ENCODE measurements at places on chromosomes 1 and 21.

GRCh38 chr21:14675774-14676530, 129.8 kb upstream of the SAMSN1 start:
- no peak for DNase-seq

GRCh38 chr21:27713154-27714109, 746.5 kb upstream of the ADAMTS5 start:
- no peak for DNase-seq

DNA sequence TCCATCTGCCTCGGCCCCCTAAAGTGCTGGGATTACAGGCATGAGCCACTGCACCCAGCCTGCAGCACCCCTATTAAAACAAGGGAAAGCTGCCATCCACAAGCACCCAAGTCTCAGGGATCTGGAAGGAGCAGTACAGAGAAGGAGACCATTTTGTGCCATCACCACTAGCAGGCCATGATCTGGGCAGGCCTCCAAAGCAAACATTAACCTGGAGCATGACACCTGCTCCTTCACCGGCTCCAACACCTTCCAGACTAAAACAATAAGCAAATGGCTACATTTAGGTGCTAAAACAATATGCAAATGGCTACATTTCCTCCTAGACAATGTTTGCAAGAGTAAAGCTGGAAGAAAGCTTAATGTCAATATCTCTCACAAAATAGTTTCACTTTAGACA, 16.7 kb downstream of the MEAF6 start:
- no peak for DNase-seq

- DNase-seq = no peak
These were observed 343.2 kb downstream of the OLFM3 start for GRCh38 chr1:101653482-101653946.

- DNase-seq = no peak
These were observed 44.6 kb upstream of the GRIK3 start for GRCh38 chr1:37078866-37079265.

- DNase-seq = no peak
These were observed 26.7 kb upstream of the LDLRAP1 start for GRCh38 chr1:25516686-25517085.

- DNase-seq = no peak
These were observed 25.6 kb downstream of the CDC42 start for GRCh38 chr1:22078133-22078532.

DNA sequence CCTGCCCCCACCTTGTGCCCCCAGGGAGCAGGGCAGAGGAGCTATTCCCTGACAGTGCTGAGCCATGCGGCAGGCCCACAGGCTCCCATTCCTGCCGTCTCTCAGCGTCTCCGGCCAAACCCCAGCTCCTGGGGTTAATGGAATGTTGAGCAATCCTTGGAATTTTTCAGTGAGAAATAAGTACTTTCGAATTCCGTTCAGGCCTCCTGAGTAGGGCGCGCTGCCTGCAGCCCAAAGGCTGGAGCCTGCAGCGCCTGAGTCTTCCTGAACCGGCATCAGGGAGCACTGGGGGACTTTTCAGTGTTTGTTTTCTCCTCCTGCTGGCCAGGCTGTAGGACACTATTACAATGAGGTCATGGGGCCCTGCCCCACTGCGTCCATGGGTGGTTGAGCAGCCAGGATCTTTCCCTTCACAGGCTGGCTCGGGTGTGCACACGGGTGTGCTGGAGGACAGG, 33.3 kb upstream of the CSF1 start:
- DNase-seq = peak; percentile 37

DNA sequence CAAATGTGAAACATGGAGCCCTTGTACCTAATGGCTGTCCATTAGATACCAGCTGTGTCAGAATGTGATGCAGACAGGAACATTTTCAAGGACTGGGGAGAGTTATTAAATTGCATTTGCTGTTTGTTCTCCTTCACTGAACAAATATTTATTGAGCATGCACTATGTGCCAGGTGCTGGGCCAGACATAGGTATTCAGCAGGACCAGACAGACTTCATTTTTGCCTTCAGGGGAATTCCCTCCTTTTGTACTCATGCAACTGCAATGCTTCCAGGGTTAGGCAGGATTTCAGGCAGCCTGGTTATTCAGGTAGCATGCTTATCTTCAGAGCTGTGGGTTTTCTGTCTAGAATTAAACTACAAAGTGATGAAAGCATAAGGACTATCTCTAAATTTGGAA, 64.2 kb upstream of the SMYD2 start:
- no peak for DNase-seq

DNA sequence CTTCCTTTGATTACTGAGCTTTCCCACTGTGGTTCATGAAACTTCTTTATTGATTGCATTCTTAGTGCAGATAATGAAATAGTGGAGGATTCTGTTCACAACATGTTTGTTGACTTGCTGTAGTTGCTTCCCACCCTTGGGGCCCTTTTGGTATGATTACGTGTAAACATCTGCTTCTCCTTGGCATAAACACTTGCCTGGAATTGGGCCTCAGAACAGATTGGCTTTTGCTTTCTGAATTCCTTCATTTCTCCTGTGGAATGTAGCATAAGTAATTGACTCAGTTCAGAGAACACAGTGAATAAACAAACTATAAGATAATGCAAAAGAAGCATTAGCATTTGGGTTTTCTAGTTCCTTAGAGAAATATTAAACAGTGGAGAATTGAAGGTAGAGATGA, 59.5 kb upstream of the LAMC2 start:
- DNase-seq = no peak

DNA sequence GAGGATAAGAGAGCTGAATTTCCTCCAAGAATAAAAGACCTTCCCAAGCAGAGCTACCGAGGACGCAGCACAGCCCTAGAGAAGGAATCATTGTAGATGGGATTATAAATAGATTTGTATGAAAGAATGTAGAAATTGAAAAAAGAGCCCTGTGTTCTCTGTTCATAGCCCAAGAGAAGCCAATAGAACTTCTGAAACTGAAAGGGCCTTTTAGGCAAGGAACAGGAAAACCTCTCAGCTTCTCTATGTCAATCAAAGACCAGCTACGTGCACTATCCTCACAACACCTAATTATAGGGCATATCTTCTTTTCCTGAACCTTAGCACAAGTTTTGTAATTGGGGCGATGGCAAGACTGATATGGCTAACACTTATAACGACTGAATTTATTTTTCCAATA, 192.4 kb upstream of the RNPC3 start:
- no peak for DNase-seq

DNA sequence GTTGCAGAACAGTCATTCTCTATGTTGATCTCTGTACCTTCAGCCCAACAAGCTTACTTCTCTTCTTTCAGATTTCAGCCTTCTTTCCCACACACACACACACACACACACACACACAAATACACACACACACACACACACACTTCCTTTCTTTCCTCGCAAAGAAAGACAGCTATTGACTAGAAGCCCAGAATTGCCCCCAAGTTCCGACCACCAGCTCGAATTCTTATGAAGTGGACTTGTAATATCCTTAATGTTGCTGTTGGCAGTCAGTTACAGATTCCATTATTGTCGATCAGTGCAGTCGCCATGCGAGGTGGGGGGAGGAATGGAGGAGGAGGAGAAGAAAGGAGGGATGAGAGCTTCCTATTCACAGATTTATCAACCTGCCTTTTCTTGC, 125.5 kb downstream of the CLEC20A start:
- no peak for DNase-seq

DNA sequence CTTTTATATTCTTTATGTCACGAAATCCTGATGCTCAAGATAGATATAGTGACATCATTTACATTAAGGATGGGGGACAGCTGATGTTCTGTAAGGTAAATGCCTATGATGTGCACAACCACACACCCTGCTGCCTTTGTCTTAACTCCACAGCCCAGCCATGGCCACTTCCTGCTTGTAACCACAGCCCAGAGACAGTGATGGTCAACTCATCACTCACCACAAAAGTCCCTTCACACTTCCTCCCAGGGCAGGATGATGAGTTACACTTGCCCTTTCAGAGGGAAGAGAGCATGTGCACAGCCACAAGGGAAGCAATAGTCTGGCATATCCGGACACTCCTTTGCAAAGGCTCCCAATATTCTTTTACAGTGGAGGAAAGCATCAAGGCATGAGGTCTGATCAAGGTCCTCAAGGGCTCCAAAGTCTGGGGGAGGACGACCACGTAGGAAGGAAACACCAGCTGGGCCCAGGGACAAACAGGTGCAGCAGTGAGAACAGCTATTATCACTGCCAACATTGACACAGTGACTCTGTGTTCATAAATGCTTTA, 53.8 kb downstream of the PLPP3 start:
- DNase-seq = no peak

DNA sequence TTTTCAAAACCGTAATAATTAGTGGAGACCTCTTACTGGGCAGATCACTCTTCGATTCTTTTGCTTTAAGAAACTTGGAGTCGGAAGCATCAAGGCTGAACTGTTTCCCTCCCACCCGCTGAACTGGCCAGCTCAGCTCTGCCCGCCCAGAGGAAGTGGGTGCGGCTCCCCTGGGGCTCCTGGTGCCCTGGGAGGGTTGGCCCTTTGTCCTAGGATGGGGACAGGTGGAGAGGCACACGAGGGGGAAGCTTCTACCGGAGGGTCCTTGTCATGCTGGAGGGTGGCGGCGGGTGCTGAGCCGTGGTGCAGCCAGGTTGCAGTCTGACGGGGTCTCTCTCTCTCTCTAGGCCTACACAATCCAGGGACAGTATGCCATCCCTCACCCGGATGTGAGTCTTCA, 64.3 kb upstream of the COL6A1 start:
- no peak for DNase-seq

- no peak for DNase-seq
These were observed 267.0 kb downstream of the KCTD3 start for GRCh38 chr1:215833941-215834729.

GRCh38 chr1:9180111-9180819, 51.4 kb upstream of the GPR157 start:
- DNase-seq = no peak

- no peak for DNase-seq
These were observed 8.0 kb upstream of the FTCD start for GRCh38 chr21:46163380-46163779.

- no peak for DNase-seq
These were observed 118.7 kb upstream of the RRP15 start for GRCh38 chr1:218166268-218166945.

DNA sequence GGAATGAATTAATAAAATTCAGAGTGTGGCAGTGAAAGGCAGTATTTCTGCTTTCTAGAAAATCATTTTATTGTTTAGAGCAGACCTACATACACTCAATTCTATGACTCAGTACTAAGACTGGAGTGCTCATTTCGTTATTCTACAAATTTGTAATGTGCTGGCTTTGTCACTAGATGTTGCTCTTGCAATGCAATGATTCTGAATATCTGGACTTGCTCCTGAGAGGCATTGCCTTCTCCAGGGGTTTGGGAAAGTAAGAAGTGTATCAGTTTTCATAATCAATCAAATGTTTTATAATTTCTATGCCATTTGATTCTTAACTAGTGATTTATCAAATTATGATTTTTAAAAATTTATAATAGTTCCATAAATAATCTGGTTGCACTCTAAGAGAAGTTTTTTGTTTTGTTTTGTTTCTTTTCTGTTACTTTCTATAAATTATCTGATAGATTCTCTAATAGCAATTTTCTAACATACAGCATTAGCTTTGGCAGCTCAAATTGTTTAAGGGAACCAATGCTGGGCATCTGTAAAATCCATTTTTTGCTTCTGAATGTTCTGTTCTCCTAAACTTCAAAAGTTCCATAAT, 280.5 kb upstream of the SGIP1 start:
- no peak for DNase-seq

- no peak for DNase-seq
These were observed 208.8 kb downstream of the KIF26B start for GRCh38 chr1:245363461-245364200.

DNA sequence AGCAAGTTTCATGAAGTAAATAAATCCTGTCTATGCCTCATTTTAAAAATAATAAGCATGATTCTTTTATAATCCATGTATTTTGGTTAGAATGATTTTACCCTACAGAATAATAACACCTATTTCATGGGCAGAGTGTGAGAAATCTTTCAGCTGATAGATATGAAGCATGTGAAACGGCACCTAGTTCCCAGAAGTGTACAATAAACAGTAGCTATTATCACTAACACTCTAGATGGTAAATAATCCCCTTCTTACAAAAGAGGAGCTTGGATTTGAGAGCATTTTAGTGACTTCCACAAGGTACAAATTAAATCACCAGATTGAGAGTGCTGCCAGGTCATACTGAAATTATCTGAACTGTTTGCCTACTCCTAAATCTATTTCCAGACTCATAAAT, 95.3 kb upstream of the NRIP1 start:
- DNase-seq = no peak

- DNase-seq = no peak
These were observed 954 bp downstream of the MYOG start for GRCh38 chr1:203084588-203085527.

- no peak for DNase-seq
These were observed 20.0 kb upstream of the ALDH4A1 start for GRCh38 chr1:18922319-18922726.

DNA sequence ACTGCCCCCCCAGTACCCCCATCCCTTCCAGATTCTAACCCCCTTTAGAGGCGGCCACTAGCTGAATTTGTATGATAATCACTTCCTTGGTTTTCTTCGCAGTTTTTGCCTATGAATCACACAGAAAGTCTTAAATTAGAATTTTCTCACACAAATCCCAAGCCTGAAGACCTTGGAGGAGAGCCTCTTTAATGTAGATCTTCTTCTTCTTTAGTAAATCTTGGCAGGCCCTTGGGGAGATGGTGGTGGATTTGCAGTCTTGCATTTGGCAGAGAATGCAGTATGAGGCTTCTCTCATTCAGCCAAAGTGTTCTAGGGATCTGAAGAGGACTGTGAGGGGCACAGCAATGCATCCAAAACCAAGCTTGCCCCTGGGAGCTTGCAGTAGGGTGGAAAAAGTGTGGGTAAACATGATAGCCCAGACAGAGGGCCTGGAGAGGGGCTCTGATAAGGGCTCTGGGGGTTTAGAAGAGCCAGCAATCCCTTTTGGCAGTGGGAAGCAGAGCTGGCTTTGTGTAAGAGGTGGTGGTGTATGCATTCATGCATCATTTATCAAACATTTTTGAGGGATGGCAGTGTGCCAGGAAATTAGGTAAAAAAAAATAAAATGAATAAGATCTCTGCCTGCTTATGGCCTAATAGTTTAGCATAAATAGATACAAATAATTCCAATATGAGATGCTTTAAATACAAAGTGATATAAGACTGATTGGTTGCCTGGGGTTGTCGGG, 7.7 kb upstream of the CDC42 start:
- no peak for DNase-seq

- no peak for DNase-seq
These were observed 9.7 kb upstream of the H6PD start for GRCh38 chr1:9224664-9225410.

- DNase-seq = no peak
These were observed 244.7 kb downstream of the PTPRU start for GRCh38 chr1:29481031-29481430.

All from C1 segment of cervical spinal cord (tissue), 14 donors.